ENCODE measurements at places on chromosomes 7 and 10.

- no peak for DNase-seq
Observed at GRCh38 chr10:89129911-89130310, 77.2 kb downstream of the CH25H start.

- no peak for DNase-seq
Observed at GRCh38 chr7:43872406-43873110, 3.2 kb upstream of the MRPS24 start.

GRCh38 chr7:149310113-149310836 lies 48.3 kb downstream of the ZNF783 start:
- DNase-seq, result peak; percentile 4

GRCh38 chr7:39633563-39634477 lies 10.4 kb downstream of the RALA start:
- no peak for DNase-seq

DNA sequence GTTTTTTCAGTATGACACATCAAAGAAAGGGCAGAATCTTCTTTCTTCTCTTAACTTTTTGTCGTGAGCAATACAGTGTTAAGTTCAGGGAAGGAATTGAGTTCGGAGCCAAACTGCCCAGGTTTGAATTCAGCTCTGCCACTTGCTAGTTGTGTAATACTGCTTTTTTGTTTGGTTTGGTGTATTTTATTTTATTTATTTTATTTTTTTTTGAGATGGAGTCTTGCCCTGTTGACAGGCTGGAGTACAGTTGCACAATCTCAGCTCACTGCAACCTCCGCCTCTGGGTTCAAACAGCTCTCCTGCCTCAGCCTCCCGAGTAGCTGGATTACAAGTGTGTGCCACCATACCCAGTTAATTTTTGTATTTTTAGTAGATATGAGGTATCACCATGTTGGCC lies 539.8 kb upstream of the GALNT17 start:
- no peak for DNase-seq

DNA sequence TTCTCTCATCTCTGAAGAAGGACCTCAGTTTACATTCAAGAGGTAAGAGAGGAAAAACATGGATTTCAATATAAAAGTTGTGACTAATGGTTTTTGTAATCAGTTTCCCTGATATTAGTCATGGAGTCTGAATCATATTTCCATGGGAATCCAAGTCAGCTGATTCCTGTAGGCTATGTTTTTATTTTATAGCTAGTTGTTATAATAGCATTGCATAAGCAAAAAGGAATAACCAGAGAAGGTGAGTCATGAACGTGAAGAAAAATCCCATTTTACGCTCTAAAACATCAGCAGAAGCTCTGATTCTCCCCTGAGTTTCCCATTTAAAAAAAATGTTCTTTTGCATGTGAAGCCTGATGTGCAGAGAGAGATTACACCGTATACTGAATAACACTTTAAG lies 299.3 kb downstream of the SFMBT2 start:
- no peak for DNase-seq

DNA sequence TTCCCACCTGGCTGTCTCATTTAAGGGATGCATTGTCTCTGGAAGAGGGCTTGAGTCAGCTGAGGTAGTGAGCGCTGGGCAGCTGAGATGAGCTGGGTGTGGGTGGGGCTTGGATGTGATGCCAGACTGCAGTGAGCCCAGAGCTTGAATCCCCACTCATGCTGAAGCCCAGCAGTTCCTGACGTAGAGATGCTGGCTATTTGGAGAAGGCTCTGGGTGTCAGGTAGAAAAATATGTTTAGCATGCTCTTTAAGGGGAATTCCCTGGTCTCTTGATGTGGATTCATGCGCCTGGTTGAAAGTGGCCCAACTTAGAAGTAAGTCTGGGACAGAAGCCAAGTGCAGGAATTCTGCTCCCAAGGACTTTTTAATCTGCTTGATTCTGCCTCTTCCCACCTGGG lies 241.5 kb upstream of the IGFBP3 start:
- no peak for DNase-seq

- no peak for DNase-seq
Observed at GRCh38 chr10:91613411-91614187, 19.3 kb downstream of the PPP1R3C start.

- DNase-seq, result no peak
Observed at GRCh38 chr7:147170341-147171012, 1053.9 kb downstream of the CNTNAP2 start.

- no peak for DNase-seq
Observed at GRCh38 chr10:3625959-3626751, 158.9 kb downstream of the KLF6 start.

GRCh38 chr7:359766-360361 lies 69.9 kb downstream of the FOXL3 start:
- no peak for DNase-seq

- DNase-seq, result no peak
Observed at GRCh38 chr10:105434970-105435369, 793.9 kb downstream of the SORCS3 start.

DNA sequence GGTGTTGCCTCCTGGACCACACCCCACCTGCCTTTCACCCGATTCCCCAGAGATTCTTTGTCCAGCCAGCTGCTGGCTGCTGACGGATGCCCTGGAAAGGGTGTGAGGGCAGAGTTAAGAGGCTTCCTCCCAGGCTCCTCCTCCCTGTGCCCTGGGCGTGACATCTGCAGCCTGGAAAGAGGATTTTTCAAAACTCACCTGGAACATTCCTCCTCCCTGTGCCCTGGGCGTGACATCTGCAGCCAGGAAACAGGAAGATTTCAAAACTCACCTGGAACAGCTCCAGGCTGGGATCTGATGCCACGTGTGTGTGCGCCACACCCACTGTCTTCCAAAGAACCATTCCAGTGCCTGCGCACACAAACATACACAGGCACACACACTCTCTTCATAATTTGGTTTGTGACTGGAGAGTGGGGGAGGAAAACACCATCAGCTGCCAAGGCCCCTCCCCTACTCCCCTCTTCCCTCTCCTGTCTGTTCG lies 5.2 kb downstream of the MARVELD1 start:
- DNase-seq, result peak; percentile 40

- no peak for DNase-seq
Observed at GRCh38 chr7:2870471-2870931, 26.4 kb upstream of the GNA12 start.

DNA sequence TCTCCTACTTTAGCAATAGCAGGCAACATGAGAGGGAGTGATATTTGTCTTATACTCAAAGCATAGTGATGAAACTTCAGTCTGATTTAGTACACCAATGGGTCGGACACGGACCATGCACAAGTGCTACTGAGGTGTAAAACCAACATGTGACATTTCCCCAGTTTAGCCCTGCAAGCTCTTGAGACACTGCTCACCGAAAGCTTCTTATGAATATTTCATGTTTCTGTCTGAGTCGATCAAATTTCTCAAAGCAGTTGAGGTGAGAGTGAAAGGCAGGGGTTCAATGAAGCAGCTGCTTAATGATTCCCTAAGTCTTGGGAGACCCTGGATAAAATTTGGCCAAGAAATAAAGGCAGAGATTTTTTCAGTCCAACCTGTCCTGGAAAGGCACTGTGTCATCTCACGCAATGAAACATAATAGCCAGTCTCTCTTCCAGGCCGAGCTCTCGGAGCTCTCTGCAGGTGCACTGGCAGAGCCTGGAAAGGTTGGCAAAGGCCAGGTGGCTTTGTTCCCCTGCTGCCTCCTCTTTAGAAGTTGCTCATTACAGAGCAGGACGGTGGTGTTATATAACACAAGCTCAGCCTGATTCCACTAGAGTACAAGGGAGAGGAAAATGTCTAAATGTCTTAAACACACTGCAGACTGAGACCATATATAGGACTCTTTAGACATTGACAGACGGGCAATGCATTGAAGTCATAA lies 33.9 kb upstream of the XPNPEP1 start:
- DNase-seq, result peak; percentile 63

DNA sequence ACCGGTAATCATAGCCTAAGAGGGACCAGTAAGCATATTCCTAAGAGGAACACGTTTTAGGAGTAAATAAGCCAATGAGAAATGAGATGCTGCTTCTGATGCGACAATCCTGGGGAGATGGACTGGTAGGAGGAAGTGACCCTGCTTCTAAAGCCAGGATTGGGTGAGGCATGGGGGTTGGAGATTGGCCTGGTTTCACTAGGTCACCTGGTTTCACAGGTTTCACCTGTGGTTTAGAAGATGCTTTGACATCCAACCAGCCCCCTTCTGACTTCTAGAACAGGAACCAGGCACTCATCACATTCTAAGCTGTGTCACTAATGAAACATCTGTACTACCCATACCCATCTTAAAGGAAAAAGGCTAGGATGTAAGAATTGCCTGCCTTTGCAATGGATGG lies 53.0 kb upstream of the BAMBI start:
- no peak for DNase-seq

DNA sequence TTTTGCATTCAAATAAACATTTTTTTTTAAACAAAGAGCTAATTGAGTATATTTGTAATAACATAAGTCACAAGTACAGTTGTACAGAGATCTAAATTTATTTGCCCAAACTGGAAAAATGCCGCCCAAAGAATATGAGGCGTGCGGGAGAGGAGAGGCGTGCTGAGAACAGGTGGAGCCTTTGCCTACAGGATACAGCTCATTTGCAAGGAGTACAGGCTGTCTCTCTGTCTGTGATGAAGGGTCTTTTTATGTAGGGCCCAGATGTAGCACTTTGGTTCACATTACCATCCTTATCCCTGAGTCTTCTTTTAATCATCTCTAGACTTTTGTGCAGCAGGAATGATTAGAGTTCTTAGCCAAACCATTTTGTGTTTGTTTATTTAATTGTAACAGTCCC lies 58.2 kb downstream of the POU6F2 start:
- no peak for DNase-seq

GRCh38 chr7:71238581-71239295 lies 106.8 kb downstream of the GALNT17 start:
- no peak for DNase-seq

DNA sequence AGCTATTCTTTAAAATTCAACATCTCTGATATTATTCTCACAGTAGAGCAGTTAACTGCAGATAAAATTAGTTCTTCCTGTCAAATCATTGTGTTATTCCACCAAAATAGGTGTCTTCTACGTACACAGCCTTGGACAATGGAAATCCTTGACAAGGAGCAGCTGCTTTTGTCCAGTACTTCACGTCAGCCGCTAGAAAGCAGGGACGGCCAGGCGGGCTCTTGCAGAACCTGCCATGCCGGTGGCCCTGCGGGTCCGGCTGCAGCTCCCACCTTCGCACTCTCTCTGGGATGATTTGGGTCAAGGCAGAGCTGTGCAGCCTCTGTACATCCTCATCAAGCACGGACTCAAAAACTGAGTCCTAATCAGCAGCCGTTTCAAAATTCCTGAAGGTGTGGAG lies 2.2 kb upstream of the FOXI2 start:
- DNase-seq, result no peak

DNA sequence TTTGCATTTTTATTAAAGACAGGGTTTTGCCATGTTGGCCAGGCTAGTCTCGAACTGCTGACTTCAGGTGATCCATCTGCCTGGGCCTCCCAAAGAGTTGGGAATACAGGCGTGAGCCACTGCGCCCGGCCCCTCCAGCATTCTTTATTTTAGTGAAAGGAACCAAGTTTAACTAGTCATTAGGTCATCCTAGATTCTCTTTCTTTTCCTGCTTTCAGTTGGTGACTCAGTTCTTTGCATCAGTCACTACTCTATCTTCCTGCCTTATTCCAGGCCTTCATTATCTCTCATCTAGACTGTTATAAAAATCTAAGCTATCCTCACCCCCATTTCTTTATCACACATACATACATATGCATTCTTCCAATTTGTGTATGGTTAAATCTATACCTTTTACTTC lies 63.7 kb downstream of the PRSS58 start:
- no peak for DNase-seq

- DNase-seq, result no peak
Observed at GRCh38 chr10:29067161-29067560, 221.7 kb upstream of the LYZL1 start.

DNA sequence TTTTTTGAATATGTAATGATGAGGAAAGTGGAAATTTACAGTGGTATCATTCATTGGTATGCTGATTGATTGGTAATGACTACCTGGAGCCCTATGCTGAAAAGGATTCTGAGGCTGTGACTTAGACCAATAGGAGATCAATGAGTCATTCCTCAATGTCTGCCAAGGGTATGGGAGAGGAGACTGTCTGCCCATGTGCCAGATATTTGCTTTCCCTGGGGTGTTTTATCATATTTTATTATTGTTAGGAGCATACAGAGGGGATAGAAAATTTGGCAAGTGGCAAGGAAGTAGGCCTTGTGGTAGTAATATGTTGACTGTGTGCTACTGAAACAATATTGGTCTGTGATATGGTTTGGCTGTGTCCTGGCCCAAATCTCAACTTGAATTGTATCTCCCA lies 54.8 kb downstream of the ASAH2B start:
- DNase-seq, result no peak

GRCh38 chr10:97928897-97929296 lies 79.3 kb downstream of the GOLGA7B start:
- no peak for DNase-seq

- no peak for DNase-seq
Observed at GRCh38 chr10:60827791-60828488, 49.7 kb downstream of the CDK1 start.

- DNase-seq, result no peak
Observed at GRCh38 chr10:2899246-2899951, 167.9 kb upstream of the PFKP start.

- no peak for DNase-seq
Observed at GRCh38 chr7:124429923-124430322, 335.7 kb downstream of the GPR37 start.

DNA sequence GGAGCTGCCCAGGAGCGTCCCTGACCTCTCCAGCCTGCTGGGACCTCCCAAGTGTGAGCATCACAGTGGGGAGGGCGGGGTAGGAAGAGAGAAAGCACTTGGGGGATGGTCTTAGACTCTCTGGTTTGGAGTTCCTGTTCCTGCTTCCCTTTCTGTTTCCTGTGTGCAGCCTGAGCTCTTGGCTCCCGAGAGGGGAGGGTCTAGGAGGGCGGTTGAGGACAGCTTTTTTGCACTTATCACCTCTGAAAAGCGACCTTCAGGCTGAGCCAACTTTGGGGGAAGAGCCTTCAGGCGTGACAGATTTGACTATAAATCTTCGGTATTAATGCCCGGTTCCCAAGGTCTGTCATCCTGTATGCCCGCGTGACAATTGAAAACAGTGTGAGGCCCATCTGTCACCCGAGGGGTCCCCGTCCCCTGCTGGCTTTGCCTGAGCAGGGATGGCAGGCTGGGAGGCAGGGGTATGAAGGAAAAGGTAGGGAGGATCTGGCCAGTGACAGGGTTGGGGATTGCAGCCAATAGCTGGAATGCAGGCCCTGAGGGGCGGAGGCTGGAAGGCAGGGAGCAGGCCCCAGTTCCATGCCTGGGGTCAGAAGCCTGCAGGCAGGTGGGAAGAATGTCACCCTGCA lies 78.6 kb downstream of the CDH23 start:
- DNase-seq, result peak; percentile 77

- no peak for DNase-seq
Observed at GRCh38 chr7:123538189-123538714, 3.9 kb upstream of the IQUB start.

GRCh38 chr7:157335991-157336382 lies 817 bp upstream of the DNAJB6 start:
- DNase-seq, result no peak
